ENCODE measurements at places on chromosomes 3 and 15.

DNA sequence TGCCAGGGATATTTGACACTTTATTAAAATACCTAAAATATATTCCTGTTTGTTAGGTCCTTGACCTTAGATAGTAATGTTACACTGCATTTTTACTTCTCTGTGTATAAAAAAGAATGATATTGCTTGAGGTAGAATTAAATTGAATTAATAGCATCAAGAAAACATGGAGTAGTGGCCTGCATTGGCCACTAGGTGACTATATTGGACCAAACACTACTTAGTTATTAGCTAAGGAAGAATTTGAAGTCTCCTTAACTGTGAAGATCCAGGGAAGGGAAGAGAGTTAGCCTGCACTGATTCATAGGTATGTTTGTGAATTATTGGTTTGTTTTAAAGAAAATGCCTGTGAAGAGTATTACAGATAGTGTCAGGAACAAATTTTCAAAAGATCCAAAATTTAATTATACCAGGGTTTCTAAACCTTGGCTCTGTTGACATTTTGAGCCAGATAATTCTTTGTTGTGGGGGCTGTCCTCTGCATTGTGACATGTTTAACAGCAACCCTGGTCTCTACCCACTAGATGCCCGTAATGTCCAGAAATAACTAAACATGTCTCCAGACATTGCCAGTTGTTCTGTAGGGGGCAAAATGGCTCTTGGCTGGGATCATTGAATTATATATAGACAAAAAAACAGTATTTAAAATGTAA is 103.6 kb upstream of the THSD4 start:
- DNase-seq, result peak; percentile 66

DNA sequence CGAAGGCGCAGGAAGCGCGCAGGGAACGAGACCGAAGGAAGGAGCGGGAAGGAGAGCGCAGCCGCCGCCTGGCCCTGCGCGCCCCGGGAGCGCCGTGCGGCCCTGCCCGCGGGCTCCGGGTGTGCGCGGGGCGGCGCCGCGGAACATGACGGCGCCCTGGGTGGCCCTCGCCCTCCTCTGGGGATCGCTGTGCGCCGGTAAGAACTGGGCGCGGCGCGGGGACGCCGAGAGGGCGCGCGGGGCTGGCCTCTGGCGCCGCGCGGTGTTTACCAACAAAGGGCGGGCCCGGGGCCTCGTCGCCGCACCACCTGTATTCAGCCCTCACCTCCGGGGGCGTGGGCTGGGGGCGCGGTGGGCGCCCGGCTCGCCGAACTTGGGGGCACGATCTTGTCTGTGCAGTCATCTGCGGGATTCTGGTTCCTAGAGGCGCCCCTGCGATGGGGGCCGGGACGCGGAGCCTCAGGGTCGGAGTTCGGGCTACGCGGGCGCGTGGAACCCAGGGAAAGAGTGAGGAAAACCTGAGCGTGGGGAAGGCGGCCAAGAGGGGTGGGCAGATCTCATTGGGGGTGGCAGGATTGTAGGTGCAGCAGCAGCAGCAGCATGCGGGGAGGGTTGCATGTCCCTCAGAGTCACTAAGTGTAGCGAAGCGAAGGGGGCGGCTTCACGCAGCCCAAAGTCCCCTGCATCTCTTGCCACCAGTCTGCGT is 641 bp downstream of the ACVR2B start:
- DNase-seq, result no peak

- DNase-seq, result no peak
These were observed 87.6 kb upstream of the LRIG1 start for GRCh38 chr3:66588340-66588847.

- DNase-seq, result no peak
These were observed at the start of gene FSD2 for GRCh38 chr15:82805994-82806406. Gene FSD2, minus strand, starts transcription at chr15:82806069. Its CDS starts 18,679 bp downstream, at chr15:82787390.

- peak; percentile 45 for DNase-seq
These were observed 7.0 kb upstream of the AHSG start for GRCh38 chr3:186605561-186606545.

- DNase-seq, result no peak
These were observed 124.6 kb downstream of the CD47 start for GRCh38 chr3:107966276-107966675.

GRCh38 chr3:16239086-16239770 is 25.5 kb downstream of the DPH3 start:
- DNase-seq, result no peak

Data from renal cortical epithelial cell (primary cell).